ENCODE measurements at places on chromosomes 4 and X.

DNA sequence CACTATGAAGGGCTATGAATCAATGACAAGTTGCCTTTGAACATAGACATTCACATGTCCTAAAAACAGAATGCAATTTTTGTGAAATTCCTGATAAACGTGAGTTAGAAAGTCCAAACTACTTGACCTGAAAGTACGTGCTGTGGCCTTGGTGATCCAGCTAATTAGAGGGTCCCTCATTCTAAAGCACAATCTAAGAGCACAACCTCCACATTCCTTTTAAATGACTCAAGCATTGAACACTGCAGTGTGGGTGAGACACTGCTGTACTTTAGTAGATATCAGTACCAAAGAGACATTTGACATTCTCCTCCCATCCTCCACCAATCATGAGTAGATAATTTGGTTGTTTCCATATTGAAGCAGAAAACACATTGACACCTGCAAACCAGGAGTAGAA lies 73.5 kb downstream of the FAM47B start:
- no peak for DNase-seq

GRCh38 chr4:80295826-80296225 lies 29.4 kb downstream of the FGF5 start:
- no peak for DNase-seq

DNA sequence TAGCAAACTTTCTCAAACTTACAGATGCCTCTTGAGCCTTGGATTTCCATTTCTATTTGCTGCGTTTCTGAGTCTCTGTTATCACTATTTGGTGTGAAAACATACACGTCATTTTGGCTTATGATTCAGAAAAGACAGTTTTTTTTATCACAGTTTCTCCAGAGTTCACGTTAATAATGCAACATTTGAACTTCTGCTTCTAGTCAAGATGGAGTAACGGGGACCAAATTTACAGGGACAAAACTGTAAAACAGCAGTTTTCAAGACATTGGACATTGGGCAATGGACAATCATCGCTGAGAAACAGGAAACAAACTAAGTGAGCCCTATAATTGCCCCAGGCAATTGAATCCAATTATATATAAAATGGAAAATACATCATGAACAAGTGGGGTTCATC lies 36.2 kb upstream of the TASL start:
- DNase-seq: no peak

- DNase-seq: no peak
These were observed 15.4 kb upstream of the KLHL2 start for GRCh38 chr4:165191814-165192499.

DNA sequence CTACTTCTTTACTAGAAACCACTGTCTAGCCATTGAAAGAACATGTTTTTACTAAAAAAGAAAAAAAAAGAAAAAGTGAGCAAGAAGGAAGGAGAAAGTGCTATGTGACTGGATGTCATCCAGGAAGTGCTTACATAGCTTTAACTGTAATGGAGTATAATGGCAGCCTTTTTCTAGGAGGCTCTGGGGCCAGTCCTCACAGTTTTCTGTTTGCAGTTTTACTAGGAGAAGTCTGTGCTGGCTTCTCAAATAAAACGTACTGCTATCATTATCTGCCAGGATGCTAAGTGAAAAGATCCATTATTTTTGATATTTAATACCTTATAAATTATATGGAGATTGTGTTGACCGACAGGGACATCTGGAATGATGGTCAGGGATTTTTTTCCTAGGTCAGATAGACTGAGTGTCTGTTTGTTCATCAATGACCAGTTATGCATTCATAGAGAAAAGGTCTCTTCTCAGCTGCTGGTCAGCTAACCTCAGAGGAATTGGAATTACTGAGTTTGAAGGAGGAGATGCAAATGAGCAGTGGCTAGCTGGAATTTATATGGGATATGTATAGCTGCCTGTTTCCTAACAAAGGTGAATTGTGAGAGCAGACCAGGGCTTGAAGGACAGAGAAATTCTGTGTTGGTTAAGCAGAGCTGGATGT lies 21.7 kb downstream of the LPAR4 start:
- no peak for DNase-seq

DNA sequence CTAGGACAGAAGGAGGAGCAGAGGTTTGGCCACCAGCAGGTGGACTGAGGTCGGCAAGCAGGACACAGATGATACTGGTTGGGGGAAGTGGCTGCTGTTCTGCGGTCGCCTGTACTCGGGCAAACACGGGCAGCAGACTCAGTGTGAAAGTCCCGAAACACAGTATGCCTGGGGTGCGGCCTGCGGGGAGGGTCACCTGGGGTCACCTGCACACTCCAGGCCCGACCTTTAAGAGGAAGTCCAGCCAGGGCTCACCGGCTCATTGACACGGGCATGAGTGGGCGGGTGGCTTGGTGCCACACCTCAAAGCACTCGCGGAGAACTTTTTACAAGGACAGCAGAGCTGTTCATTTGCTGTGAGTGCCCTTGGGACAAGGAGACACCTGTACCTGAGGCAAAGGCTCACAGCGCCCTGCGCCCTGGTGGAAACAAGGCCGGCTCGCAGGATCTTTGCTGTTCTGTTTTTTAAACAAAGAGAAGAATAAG lies 71.5 kb upstream of the MXD4 start:
- DNase-seq: no peak

GRCh38 chrX:19513383-19513782 lies 1.9 kb downstream of the MAP3K15 start:
- no peak for DNase-seq

GRCh38 chr4:74632634-74633033 lies 161.7 kb downstream of the BTC start:
- DNase-seq: no peak

- DNase-seq: no peak
These were observed 11.4 kb upstream of the TAPT1 start for GRCh38 chr4:16237715-16238114.

DNA sequence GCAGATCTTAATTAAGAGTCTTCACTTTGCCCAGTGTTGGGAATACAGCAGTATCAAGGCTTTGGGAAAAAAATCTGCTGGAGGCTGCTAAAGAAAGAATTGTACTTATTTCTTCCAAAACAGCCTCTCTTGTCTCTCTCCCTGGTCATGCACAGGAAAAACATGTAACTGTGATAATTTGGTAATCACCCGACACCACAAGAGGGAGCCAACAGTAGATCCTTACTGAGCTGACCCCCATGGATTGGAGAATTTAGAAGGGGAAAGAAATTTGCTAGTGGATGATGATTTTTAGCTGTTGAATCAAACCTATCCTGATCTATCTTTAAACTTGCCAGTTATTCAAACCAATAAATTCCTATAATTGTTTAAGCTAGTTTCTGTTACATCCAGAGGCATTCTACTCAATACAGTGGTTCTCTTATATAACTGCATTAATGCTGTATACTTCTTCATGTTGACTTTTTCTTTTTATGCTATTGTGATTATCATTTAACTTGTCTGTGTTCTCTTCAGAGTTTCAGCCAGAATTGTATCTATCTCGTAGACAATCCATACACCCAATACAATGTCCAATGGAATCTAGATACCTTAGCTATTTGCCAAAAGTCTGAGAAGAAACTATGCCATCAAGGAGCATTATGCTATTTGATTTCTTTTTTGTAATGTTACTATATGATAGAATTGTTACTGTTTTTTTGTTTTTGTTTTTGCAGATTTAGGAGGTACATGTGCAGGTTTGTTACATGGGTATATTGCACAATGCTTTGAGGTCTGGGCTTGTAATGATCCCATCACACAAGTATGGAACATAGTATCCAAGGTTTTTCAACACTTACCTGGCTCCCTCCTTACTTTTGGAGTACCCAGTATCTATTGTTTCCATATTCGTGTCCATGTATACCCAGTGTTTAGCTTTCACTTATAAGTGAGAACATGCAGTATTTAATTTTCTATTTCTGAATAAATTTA lies 31.3 kb upstream of the ARHGEF38 start:
- DNase-seq: no peak

GRCh38 chr4:164866817-164867490 lies 10.0 kb upstream of the APELA start:
- no peak for DNase-seq

GRCh38 chr4:139691-140090 lies 15.4 kb downstream of the ZNF718 start:
- no peak for DNase-seq

- peak; percentile 69 for DNase-seq
These were observed at the start of gene EOLA1 for GRCh38 chrX:149540621-149541520. TSS of gene EOLA1 (plus strand) at chrX:149541012. CDS start at chrX:149545631, 4,619 bp downstream.

- no peak for DNase-seq
These were observed 84.6 kb downstream of the SYNPO2 start for GRCh38 chr4:118973295-118973694.

DNA sequence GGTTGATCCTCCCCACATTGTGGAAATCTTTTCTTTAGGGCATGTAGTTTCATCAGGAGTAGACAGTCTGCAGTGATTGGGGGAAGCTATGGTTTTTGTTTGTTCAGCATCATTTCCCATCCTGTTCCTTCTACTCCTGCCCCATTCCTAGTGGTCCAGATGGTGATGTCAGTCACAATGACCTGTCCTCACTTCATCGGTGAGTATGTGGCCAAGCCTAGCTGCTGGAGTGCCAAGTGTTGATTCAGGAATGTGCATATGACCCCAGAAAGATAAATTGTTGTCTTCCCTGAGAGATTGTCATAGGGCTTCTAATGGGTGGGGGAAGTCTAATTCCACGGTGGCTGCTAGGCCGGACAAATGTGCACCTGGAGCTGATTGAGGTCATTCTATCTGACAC lies 130.6 kb upstream of the FAT1 start:
- no peak for DNase-seq

GRCh38 chrX:132216806-132217202 lies 2.4 kb downstream of the RAP2C start:
- DNase-seq: no peak

GRCh38 chr4:71050809-71051208 lies 57.4 kb downstream of the DCK start:
- no peak for DNase-seq

GRCh38 chr4:120544838-120545237 lies 377.7 kb downstream of the PRDM5 start:
- no peak for DNase-seq

DNA sequence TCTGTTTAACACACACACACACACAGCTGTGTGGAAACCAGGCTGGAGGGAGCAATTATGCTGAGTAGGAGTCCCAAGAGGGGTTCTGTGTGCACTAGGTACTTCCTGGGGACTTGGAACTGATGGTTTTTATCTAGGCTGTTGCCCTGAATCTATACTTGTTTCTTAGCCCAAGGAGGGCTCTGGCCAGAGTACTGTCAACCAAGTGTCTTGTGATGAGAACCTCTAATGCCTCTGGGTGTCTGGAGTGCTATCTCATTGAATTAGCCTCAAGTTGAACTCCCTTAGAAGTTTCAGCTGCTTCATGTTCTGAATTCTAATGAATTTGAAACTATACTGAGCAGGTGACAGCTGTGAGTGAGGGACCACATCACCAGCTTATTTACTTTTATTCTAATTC lies 16.6 kb downstream of the ARHGAP24 start:
- no peak for DNase-seq

- DNase-seq: no peak
These were observed 90.8 kb downstream of the IRF2 start for GRCh38 chr4:184383497-184384055.

GRCh38 chrX:8139716-8140115 lies 31.4 kb downstream of the VCX2 start:
- DNase-seq: no peak

- DNase-seq: no peak
These were observed 600.5 kb upstream of the GRIA3 start for GRCh38 chrX:122583551-122583950.

DNA sequence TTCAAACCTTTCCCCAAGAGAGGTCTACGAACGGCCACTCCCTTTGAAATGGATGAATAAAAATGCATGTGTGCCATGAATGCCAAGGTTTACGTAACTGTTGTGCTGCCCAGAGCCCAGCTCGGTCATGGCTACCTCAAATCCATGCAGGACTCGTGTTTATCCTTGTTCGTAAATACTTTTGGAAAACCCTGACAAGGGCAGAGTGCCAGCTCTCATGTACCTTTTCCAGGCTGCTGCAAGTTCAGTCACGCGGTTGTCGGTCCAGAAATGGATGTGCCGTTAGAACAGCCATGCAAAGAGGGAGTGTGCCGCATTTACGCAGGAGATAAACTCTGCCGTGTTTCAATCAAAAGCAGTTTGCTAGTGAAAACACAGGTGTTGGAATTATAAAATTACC lies 123.4 kb downstream of the AMELX start:
- DNase-seq: no peak

GRCh38 chr4:176469546-176469945 lies 149.8 kb downstream of the SPCS3 start:
- no peak for DNase-seq

- DNase-seq: no peak
These were observed 11.6 kb downstream of the TBX22 start for GRCh38 chrX:80026116-80026515.

GRCh38 chrX:121028419-121028818 lies 19.0 kb upstream of the GLUD2 start:
- no peak for DNase-seq

DNA sequence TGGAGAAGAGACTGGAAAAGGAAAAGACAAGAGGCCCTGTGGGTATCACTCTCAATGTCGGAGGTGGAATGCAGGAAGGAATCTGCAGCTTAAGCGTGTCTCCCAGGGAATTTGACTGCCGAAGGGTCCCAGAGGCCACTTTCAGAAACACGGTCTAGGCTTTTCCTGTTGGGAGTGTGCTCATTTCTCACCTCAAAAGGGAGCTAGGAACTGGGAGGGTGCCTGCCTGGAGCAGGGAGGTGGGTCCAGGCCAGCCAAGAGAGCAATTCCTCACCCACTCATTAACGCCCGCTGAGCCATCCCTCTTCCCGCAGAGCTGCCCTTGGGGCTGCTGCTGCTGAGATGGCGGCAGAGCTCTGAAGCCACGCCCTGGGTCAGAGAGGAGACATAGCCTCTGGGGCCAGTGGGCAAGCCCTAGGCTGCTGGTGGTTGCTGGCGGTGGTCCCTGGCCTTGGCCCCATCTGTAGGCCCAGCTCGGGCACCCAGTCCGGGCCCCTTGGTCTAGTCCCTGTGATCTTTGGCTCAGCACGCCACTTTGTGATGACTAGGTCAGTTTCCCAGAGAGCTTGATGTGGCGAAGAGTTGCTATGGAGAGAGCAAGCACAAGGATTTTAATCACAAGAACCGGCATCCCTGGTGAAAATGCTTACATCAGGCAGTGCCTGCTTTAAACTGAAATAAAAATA lies 4.1 kb downstream of the ZNF185 start:
- no peak for DNase-seq

DNA sequence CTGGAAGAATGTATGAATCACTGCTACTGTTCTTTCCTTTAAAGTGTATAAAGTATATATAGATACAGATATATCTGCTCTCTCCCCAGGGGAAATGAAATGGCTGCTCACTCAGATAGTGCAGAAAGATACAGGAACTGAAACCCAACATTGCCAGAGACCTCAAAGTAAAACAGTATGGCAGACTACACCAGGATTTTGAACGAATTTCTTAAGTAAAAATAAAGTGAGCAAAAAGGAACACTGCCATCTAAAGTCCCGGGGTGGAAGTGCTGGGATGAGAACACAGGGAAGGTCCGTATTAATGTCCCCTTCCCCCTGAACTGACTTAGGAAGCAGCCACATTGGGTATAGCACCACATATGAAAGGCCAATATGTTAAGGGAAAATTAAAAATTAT lies 93.4 kb downstream of the TMA16 start:
- no peak for DNase-seq

- no peak for DNase-seq
These were observed 51.6 kb upstream of the HTR2C start for GRCh38 chrX:114532111-114532805.

- no peak for DNase-seq
These were observed 449.2 kb downstream of the GRXCR1 start for GRCh38 chr4:43341741-43342140.

GRCh38 chr4:148540622-148541326 lies 98.6 kb upstream of the NR3C2 start:
- no peak for DNase-seq

Measured in stimulated activated CD8-positive, alpha-beta memory T cell treated with anti-CD3 and anti-CD28 coated beads, Interleukin-15, amount 100 ng/mL, for 4 hours (primary cell).